ENCODE measurements at places on chromosomes 2 and 18.

- no peak for DNase-seq
Measured at GRCh38 chr18:70029163-70029562, 81.5 kb upstream of the CD226 start.

DNA sequence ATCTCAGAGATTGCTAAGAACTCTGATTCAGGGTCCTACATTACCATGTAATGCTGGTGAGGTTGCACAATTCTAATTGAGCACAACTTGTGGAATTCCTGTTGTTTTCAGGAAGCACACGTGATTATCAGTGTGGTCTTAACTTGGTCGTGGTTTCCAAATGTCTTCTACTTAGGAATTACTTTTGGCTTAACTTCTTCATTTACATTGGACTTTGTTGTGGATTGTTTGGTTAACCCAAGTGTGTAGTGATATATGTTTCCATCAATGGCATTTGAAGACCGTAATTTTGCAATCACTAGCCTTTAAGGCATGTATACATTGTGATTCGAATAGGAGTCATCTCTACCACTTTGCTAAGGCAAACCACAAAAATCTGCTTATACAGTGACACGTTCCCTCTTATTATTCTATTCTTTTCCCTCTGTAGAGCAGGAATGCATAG is 373.3 kb downstream of the IRS1 start:
- DNase-seq: no peak

- no peak for DNase-seq
Measured at GRCh38 chr2:110931648-110932047, 189.1 kb upstream of the BCL2L11 start.

- no peak for DNase-seq
Measured at GRCh38 chr2:15687720-15688119, 96.1 kb downstream of the DDX1 start.

DNA sequence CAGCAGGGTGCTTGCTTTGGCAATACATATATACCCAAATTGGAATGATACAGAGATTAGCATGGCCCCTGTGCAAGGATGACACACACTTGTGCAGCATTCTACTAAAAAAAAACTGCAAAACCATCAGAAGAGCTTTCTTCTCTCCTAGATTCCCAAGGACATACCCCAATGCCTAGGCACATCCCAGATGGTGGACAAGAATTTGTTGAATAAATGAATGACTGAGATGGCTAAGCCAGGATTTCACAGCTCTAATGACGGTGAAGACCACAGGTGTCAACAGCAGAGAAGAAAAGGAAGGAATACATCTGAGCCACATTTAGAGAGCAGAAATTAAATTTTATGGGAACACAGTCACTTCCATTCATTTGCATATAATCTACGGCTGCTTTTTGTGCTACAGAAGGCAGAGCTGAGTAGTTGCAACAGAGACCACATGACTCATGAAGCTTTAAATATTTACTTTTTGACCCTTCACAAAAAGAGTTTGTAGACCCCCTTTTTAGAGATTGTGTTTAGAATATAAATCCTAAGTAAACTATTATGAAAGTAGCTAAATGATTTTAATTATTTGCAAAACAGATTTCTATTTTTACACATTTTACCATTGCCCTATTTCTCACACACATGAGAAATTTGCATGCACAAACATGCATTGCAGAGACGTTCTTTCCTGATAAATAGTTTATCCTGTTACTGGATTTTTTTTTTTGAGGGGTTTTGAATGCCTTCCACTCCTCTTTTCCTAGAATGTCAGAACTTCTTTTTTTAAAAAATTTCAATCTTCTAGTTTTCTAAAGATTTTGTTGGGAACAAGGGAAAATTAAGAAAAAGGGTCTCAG is 119.0 kb downstream of the PMAIP1 start:
- DNase-seq: no peak

DNA sequence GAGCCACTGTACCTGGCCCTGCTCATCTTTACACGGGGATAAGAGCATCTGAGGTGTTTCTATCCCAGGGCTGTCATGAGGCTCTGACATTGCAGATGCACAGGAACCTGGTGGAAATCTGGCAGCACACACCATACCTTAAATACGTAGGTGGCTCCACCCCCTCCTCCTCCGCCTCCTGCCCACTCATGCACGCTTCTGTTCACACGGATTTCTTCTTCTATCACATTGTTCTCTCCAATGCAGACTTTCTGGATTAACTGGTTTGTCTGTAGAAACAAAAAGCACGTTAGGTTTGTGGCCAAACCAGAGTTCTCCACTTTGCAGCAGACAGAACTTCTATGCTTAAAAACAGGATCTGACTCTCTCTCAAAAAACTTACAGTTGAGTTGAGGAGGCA is 118.2 kb downstream of the CLIP4 start:
- DNase-seq: no peak

- peak; percentile 47 for DNase-seq
Measured at GRCh38 chr2:176122683-176123410, at the start of gene HOXD9. HOXD9 (plus strand) TSS chr2:176122719; CDS start chr2:176122769, 50 bp downstream.

GRCh38 chr2:42096869-42097591 is 49.2 kb downstream of the PKDCC start:
- DNase-seq: no peak

- no peak for DNase-seq
Measured at GRCh38 chr2:41932241-41933045, 115.4 kb upstream of the PKDCC start.

DNA sequence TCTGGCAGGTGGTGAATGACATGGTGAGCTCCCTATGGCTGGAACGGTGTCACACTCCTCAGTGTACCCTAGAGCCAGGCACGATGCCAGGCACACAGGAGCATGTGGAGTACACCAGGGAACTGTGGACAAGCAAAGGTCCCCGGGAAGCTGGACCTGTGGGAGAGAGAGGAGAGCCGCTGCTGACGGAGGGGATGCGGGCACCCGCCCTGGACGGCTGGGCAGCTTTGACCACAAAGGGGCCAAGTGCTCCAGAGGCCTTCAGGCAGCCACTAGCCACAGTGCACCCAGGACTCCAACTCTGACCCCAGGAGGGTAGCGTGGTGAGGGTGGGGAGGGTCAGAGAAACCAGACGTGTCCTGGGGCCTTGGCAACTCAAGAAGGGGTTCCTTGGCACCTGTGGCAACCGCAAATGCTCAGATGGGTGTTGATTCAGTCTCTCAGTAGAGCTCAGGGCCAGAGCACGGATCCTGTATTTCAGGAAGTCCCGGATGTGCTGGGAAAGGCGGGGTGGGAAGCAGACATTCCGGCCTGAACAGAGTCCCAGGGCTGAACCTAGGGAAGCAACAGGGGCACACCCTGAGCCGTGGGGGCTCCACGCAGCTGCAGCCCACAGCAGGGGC is 2.3 kb upstream of the MAB21L4 start:
- DNase-seq: no peak

All from activated CD4-positive, alpha-beta T cell treated with anti-CD3 and anti-CD28 coated beads for 48 hours (primary cell).